ENCODE measurements at places on chromosomes 7 and 10.

- DNase-seq, result no peak
Observed at GRCh38 chr7:133778472-133778871, 348.7 kb upstream of the LRGUK start.

DNA sequence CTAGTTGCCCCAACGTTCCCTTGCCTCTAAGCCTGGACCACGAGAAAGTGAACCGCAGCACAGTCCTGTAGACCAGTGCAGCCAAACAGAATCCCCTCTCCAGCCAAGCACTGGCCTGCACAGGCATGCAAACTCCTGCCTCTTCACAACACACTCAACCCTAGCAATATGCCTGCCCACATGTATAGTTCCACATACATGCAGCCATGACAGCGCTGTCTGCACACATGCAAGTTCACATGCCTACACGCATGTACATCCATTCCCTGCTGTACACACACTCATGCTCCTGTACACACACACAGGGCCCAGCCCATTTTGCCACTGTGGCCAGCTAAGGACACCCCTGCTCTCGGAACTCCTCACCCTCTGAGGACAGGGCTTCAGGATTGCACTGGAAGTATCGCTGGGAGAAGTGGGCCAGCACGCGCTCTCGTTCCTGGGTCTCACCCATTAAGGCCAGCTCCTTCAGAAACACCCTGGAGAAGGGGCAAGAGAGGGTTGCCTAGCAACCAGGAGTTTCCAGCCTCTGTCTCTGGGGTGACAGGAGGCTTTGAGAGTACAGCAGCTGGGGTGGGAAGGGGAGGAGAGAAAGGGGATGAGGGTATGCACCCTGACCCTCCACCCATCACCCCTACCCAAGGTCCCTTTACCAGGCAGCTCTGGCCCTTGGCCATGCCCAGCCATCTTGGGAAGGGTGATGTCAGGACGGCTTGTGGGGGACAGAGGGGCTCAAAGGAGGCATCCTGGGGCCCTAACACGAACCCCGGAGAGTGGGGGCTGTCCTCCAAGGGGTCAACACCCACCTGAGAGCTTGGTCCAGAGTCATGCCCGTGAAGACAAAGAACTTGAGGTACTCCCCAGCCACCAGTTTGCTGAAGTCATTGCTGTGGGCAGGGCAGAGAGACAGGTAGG, 7.0 kb downstream of the PSD start:
- DNase-seq, result no peak

DNA sequence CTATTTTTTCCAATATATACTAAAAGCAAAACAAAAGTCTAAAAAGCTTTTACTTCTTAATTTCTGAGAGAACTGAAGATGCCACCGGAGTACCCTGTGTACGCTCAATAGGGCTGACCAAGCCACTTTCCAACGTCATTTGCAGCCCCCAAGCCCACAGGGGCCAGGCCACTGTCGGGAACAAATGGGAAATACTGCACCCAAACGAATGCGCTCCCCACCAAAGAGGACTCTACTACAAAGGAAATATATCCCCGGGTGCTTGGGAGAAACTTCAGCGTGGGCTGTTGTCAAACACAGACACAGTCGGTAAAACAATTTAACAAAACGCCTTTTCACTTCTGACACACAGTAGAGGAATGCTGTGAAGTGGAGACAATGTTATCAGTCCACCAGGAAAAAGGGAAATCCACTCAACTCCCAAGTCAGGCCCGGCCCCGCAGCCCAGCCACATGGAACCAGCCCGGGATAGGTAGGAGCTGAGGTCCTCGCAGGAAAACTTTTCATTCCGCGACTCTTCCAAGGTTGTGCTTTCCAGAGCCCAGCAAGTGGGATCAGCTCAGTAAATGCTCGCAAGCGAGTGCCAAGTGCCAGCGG, 1.4 kb downstream of the PARD3 start:
- peak; percentile 70 for DNase-seq

- DNase-seq, result peak; percentile 20
Observed at GRCh38 chr7:124152859-124153692, 120.2 kb upstream of the TMEM229A start.

GRCh38 chr10:119597405-119598186, 832 bp upstream of the TIAL1 start:
- DNase-seq, result no peak

DNA sequence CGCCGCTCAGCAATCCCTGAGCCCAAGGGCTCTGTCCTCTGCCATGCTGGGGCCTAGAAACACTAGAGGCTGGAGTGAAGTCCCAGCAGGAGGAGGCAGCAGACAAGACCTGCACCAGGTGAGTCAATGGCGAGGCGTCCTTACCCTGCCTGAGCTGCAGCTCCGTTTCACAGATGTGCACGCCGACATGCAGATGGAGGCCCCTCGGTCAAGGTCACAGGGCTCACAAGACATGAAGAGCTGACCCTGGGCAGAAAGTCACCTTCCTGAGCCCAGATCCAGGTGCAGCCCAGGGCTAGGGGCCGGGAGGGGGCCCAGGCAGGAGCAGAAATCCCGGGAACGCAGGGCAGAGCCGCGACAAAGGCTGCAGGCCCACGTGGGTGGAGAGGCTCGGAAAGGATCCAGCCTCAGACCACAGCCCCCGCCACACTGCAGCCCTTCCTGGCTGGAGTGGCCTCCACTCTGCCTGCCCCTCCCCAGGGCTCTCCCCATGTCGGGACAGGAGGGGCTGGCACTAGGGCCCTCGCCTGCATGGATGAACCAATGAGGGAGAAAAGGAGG, 23.8 kb downstream of the PDGFA start:
- DNase-seq, result no peak

DNA sequence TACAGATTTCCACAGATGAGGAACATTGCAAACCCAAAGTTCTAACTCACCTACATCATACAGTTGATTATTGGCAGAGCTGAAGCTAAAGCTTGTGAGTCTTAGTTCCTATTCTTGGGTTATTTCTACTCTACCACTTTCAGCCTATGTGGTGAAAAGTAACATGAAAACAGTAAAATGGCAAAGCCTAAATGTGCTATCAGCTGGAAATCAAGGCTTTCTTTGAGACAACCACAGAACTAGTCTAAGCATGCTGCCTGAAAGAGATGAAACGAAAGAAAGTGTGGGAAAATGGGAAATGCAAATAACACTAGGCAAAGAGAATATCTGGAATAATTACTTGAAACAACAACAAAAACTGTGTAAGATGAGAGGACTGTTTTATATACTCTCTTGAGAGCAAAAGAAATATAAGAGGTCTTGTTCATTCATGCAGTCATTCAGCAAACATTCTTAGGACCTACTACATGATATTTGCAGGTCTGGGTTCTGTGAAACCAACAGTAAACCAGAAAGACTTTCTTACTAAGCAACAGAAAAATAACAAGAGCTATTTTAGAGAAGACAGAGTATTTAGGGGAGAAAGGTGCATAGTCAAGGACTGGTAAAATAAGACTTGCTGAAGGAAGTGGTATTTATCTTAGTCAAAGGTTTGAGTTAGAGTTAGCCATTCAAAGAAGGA, 437.1 kb downstream of the HTR7 start:
- no peak for DNase-seq

DNA sequence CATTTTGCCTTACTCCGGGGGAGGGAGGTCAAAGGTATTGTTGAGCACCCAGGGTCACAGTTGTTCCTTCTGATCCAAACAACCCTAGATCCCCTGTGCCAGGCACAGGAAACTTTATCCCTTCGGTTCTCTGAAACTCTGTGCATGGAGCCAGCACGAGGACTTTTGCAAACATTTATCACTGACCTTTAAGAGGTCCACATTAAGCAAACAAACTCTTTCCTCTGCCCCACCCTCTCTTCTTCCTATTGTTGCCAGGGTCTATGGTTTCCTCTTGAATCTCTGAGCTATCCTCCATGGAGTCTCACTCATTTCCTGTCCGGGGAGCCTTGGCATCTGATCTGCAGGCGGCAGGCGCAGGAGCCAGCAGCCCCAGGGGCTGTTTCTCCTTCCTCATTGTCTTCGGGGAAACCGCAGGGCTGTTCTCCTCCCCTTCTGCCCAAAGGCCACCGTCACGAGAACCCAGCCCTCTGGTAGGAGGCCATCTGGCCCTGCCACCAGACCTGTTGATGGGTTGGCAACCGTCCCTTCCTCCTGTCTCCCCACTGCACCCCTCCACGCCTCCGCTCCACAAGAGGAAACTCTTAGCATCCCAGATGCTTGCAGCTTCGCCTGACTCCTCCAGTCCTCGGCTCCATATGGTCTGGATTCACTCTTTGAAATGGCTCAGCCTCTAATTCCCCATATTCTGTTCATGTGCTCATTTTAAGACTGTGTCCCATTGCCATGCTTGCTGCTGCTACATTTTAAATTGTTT, 327.3 kb upstream of the NRP1 start:
- peak; percentile 14 for DNase-seq

DNA sequence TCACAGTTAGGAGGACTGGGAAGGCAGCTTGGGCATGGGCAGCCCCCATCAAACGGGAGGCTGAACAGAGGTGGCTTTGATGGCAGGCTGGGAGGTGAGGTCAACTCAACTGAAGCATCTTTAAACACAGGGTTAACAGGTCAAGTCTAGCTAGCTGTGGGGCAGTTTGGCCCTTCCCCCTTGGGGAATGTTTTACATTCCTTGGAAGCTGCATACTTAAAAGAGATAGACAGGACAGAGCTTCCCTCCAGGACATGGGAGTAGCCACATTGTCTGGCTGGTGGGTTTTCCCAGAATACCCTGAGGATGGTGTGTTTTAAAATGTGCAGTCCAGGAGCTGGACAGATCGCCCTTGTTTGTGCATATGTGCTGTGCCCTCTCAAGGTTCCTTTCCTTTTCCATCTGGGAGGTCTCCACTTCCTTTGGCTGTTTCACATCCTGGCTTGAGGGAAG, 6.8 kb upstream of the RASSF4 start:
- no peak for DNase-seq

DNA sequence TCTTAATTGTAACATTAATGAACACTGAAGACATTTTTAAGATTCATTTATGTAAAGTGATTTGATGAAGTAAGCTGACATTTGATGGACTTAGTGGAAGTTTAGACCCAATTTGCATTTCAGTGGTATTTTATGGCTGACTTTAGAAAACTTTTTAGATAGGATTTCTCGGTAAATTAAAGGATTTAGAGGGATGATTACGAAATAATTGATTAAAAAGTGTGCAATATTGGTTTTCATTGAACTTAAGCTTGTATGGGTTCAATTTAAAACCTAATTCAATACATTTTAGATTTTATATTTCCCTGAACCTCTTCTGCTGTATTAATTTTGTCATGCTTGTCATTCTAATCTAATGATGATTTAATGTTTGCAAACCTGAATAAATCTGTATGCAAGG, 135.1 kb downstream of the SDK1 start:
- no peak for DNase-seq

DNA sequence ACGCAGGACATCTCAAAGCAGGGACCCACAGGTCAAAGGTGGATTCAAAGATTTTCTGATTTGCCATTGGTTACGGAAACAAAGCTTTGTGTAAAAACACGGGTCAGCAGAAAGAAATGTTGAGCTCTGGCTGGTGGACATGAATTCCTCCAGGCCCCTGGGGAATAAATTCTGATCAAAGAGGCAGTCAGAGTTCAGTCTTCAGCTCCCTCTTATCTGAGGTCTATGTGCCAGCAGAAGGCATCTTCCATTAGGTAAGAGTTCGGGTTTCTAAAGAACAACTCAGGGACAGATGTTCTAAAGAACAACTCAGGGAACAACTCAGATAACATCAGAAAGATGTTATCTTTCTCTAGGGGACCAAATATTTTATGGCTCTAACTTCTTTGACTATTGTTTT, 64.9 kb upstream of the PALS2 start:
- no peak for DNase-seq

- DNase-seq, result no peak
Observed at GRCh38 chr7:34211018-34211417, 305.7 kb downstream of the BMPER start.

DNA sequence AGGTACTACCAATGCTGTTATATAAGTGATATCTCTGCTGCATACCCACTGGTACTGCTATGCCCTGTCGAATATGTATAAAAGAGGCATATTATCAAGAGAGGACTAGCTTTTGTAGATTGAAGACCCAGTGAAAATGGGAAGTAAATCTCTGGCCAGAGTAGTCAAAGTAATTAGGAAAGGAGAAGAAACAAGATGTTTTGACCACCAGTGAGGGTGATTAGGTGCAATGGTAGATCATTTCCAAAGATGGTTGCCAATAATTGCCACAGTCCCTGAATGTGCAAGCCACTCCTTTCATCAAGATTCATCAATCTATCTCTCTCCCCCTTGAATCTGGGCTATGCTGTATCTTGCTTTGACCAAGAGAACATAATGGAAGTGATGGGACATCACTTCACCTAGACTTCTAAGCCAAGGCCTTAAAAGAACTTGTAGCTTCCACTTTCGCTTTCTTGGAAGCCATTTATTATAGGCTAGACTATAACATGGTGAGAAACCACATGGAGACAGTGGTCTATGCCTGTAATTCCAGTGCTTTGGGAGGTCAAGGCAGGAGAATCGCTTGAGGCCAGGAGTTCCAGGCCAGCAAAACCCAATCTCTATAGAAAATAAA, 52.6 kb upstream of the ST8SIA6 start:
- no peak for DNase-seq

DNA sequence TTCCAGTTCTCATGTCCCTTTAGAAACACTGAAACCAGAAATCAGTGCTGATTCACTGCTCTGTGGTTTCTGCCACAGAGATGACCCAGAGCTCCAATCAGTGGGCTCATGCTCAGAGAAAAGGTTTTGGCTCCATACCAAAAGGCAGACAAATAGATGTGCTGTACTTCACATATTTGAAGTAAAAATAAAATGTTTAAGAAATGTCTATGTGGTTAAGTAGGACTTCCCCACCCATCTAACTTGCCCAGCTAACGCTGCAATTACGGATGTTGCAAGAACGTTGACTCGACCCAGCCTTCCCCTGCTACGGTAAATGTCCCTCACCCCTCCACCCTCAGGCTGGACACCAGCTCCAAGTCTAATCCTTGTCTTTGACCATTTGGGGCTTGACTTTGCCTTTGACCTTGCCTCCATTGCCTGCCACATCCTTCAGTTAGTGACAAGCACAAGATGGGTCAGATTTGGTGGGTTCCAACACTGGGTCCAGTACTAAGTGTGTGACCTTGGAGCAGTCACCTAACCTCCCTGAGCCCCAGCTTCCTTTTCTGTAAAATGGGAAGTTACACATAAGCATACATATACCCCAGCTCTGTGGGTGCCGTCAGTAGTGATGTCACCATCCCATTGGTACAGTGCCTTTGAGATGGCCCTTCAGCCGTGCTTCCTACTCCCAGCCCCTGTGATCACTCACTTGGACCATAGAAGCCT, 95.8 kb downstream of the CHST15 start:
- peak; percentile 86 for DNase-seq
